ENCODE measurements at places on chromosomes 7 and 10.
A peak's percentile ranks its signal among the peaks of the same experiment; 100 is the strongest.

- no peak for DNase-seq
Measured at GRCh38 chr7:80213814-80214213, 79.2 kb downstream of the GNAI1 start.

- no peak for DNase-seq
Measured at GRCh38 chr10:114329634-114330365, 74.5 kb downstream of the AFAP1L2 start.

GRCh38 chr7:112942981-112943380 is 143.6 kb downstream of the GPR85 start:
- DNase-seq = no peak

- no peak for DNase-seq
Measured at GRCh38 chr10:49700997-49701396, 21.5 kb downstream of the C10orf53 start.

GRCh38 chr7:46725136-46725535 is 804.1 kb upstream of the IGFBP3 start:
- DNase-seq = no peak

DNA sequence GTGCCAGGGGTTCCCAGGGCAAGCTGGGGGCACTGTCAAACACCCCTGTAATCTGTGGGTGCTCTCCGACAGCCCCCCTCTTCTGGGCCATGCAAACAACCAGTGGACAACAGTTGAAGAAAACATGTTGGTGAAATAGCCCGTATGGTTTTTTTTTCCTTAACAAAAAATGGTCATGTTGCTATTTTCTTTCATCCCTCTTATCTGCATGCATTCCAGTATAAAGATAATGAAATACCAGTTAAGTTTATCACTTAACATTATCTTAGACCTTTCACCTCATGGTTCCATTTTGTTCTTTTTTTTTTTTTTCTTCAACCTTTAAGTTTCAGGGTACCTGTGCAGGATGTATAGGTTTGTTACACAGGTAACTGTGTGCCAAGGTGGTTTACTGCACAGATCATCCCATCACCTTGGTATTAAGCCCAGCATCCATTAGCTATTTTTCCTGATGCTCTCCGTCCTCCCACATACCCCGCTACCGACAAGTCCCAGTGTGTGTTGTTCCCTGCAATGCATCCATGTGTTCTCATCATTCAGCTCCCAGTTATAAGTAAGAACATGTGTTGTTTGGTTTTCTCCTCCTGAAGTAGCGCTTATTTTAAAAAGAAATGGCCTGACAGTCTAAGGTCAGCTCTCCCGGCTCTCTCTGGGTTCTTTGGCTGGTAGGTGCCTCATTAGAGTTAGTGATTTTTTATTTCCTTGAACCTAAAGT is 110.1 kb downstream of the NRP1 start:
- no peak for DNase-seq

- DNase-seq = peak; percentile 70
Measured at GRCh38 chr10:78972947-78973900, 95.5 kb upstream of the ZMIZ1 start.

DNA sequence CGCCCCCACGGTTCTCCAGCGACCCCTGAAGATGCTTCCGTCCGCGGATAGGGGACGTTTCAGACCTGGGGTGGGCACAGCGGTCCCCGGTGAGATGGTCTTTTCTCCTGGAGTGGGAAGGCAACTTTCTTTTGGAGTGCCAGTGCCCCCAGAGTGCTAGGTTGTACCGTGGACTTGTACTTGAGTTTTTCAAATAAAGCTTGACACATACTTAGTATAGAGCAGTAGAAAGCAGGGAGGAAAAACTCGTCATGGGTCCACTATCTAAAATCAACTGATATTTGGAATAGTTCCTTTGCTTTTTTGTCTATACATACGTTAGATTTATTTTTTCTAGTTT is 28.4 kb downstream of the RBM20 start:
- no peak for DNase-seq

- no peak for DNase-seq
Measured at GRCh38 chr10:48818081-48818480, 121.6 kb downstream of the LRRC18 start.

DNA sequence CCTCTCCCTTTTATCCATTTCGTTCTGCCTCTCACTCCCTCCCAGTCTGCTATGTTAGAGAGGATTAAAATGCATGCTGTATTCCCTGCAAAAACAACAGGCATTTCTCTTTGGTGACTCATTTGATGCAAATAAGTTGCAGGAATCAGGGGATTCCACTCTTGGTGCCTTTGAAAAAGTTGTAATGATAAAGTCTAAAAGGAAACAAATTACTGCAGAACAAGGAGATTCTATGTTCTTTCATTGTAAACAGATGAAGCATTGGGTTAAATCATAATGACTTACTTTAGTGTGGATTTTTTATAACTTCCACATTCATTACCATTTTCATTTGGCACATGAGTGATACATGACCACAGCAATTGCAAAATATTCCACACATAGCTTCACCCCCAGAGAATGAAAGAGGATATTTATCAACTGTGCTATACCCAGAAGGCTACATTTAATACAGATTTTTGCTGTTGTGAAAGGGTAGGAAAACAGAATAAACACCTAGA is 33.4 kb upstream of the ABLIM1 start:
- DNase-seq = no peak

- no peak for DNase-seq
Measured at GRCh38 chr10:93268021-93268420, 194.3 kb downstream of the CYP26A1 start.

Data from Panc1 (cell line).